Stimulated activated CD4-positive, alpha-beta T cell treated with anti-CD3 and anti-CD28 coated beads, TNF-alpha, amount 100 ng/mL, for 1 hour (primary cell): ENCODE measurements at places on chromosomes 12 and 14.

- DNase-seq = no peak
These were observed 2.4 kb downstream of the ANKRD13A start for GRCh38 chr12:110001596-110001995.

DNA sequence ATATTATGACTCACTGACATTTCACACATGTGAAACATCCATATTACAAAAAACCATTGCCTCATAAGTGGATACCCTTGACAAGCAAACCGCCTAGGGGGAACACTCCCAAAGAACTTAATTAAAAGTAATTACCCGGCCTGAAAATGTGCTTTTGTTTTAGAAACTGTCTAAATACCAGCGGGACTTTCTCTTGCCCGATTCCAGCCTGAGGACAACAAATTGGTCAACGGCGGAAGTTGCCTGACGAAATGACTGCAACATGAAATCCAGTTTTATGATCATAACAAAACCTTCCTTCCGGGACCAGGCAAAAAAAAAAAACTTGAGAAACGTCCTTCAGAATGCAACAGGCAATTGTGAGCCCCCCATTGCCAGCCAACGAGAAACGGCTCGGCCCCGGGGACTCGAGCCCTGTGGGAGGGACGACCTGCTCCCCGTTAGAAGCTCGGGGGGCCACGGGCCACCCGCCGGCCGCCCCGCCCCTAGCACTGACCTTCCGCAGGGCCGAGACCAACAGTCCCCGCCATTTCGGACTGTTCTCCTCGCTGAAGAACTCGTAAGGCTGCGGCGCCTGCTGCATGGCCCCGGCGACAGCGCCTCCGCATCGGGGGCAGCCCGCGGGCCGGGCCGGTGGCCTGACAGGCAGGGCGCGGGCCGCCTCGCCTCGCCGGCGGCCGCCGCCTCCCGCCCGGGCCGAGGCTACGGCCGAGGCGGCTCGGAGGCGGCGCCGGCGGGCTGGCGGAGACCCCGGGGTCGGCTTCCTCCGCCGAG, 490 bp downstream of the SOS2 start:
- peak; percentile 8 for DNase-seq

DNA sequence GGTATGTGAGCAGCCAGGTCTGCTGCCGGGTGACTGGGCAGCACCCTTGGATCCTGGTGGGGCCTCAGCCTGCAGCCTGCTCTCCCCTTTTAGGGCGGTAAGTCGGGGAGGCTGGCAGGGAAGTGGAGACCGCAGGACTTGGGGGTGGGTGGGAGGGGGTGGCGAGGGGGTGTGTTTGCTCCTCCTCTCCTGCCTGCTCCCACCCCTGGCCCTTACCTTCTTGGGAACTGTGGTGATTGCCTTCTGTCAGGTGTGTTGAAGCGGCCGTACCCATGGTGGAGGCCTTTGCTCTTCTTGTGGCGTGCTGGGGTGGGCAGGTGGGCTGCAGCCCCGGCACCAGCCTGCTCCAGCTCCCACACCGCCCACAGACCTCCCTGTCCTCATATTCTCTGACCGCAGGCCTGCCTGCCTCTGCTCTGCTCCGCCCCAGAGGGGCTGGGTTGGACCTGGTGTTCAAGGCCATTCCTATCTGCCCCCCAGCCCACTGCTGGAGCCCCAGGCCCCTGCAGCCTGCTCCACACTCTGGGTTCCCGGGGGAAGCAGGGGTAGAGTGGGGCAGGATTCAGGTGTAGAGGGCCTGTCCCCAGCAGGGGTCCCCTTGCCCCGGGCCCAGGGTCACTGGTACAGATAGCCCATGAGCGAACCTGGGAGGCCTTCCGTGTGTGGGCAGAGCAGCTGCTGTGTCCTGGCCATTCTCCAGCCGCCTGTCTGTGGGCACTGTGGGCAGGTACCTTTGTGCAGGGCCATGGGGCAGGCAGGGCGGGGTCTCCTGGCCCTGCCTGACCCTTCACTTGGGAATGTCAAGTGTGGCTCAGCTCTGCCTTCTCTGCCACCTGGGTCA, 5.2 kb downstream of the TEDC1 start:
- no peak for DNase-seq

DNA sequence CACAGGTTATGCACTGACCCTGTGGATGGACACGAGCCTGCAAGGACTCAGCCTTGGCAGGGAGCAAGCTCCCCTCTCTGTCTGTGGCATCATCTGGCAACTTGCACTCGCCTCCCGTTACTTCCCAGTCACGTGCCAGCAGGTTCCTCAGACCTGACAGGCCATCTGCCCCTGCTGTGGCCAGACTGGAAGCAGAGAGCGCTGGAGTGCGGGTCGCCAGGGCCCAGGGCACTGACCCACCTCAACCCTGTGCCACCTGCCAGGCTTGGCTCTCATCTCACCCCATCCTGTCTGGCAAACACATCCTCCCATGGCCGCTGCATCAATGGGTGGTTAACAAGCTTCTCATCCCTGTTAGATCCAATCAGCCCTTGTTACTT, 28.4 kb downstream of the SLC6A12 start:
- no peak for DNase-seq

- no peak for DNase-seq
These were observed 206.1 kb downstream of the PRKD1 start for GRCh38 chr14:29721586-29721985.

- DNase-seq = no peak
These were observed at the start of gene SIX4 for GRCh38 chr14:60723907-60724618. Gene SIX4 (minus strand): TSS chr14:60724351. CDS start chr14:60724074, 277 bp downstream.

GRCh38 chr12:110270125-110270962, 10.7 kb upstream of the ATP2A2 start:
- no peak for DNase-seq

- no peak for DNase-seq
These were observed 982 bp downstream of the BCL7A start for GRCh38 chr12:122022393-122023338.

DNA sequence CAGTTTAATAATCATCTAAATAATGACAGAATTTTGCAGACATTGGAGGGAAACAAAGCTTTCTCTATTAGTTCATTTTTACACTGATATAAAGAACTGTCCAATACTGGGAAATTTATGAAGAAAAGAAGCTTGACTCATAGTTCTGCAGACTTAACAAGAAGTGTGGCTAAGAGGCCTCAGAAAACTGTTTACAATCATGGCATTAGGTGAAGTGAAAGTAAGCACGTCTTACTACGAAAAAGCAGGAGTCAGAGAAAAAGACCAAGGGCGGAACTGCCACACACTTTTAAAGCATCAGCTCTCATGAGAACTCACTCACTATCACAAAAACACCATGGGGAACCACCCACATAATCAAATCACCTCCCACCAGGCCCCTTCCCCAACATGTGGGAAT, 804.4 kb downstream of the FLRT2 start:
- DNase-seq = no peak

DNA sequence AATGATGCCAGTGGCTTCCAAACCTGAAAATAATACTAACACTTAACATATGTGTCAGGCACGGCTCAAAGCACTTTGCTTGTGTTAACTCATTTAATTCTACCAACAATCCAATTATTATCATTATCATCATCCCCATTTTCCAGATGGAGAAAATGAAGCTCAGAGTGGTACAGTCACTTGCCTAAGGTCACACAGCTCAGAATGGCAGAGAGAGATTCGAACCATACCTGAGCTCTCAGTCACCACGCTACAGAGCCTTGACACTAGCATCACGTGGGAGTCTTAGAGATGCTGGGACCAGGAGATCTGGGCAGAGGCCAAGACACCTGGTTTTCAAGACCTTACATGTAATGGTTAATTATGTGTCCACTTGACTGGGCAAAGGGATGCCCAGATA, 34.2 kb downstream of the DHX37 start:
- DNase-seq = no peak

DNA sequence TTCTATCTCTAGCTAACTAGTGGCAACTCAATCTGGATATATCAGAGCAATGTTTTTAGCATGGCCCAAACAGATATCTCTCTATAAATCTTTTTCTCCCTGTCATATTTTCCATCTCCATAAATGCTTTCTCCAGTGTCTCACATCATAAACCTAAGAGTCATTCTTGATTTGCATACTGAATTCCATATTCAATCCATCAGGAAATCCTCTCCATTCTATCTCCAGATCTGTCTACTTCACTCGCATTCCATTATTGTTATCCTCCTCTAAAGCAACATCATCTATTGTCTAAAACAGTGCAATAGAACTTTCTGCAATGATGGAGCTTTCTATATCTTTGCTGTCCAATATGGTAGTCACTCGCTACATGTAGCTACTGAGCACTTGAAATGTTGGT, 45.5 kb upstream of the ERGIC2 start:
- DNase-seq = no peak

- DNase-seq = no peak
These were observed 37.0 kb upstream of the FRMD6 start for GRCh38 chr14:51614707-51615106.

- no peak for DNase-seq
These were observed 52.2 kb upstream of the CD163 start for GRCh38 chr12:7555752-7556151.

- DNase-seq = no peak
These were observed 29.0 kb downstream of the GLIPR1L2 start for GRCh38 chr12:75419841-75420240.

DNA sequence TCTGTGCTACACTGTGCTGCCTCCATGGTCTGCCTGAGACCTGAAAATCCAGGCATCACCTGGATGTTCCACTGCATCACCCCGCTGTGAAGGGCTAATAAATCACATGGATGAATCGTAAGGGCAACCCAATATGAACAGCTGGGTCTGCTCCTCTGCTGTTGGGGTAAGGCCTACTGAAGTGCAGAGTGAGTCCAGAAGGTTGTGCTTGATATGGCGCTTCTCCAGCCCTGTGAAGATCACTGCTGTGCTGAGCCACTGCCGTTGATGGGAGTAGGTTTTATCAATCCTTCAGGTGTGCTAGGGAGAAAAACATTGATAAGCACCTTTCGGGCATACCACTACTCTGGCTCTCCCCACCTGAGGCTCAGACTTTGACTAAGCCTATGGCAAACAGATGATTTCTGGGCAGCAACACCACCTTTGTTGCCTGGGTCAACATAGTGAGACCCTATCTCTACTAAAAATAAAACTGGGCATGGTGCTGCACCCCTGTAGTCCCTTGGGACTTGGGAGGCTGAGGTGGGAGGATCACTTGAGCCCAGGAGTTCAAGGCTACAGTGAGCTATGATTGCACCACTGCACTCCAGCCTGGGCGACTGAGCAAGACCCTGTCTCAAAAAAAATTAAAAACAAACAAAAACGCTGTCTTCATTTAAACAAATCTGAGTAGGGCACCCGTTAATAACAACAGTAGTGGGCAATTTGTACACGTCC, 1.7 kb downstream of the ACVRL1 start:
- no peak for DNase-seq

GRCh38 chr14:59422069-59422881, 42.9 kb downstream of the GPR135 start:
- DNase-seq = no peak

DNA sequence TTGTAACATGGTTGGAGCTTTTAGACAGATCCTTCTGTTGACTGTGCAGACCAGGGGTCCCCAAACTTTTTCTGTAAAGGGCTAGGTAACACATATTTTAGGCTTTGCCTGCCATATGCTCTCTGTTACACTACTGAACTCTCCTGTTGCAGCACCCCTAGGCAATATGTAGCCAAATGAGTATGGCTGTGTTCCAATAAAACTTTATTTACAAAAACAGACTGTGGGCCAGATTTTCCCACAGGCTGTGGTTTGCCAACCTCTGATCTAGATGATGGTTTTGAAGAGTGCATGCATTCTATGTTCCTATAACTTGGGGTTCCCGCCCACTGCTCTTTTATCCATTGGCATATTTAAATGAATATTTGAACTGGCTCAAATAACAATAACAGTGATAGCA, 180.3 kb upstream of the VASH1 start:
- no peak for DNase-seq

DNA sequence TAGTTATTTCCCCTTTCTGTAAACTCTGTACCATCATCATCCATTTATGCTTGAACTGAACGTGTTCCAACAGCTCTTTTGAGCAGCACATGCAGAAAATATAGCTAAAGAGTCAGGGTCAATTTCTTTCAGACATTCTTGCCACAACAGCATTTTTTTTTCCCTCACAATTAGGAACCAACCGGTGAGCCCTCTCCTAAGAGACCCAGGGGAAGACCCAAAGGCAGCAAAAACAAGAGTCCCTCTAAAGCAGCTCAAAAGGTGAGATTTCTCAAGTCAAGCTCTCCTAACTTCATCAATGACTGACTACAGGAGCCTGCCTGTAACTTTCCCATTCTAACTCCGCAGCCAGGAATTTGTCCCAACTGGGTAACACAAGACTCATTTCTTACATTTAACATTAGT, 3.5 kb downstream of the HMGA2 start:
- no peak for DNase-seq

DNA sequence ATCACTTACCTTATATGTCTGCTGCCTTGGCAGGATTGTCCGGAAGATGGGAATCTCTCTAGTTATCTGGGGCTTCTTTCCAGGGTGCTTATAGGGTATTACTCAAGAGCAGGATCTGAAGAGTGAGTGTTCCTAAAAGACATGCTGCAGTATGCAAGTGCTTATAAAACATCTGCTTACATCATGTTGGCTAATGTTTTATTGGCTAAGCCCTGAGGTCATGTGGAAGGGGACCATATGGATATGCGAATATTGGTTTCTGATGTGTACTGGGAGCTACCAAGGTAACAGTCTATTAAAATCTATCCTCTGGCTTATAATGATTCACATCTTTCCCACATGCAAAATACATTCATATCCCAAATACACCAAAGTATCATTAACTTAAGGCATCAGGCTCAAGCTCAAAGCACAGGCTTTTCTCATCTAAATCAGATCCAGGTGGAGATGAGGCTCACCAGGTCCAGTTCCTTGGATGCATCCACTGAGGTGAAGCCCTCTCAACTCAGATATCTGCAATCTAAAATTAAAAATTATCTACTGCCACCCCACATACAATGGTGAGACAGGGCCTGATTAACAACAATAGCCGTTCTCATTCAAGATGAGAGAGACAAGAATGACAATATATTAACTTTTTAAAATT, 29.8 kb downstream of the LRRIQ1 start:
- no peak for DNase-seq

DNA sequence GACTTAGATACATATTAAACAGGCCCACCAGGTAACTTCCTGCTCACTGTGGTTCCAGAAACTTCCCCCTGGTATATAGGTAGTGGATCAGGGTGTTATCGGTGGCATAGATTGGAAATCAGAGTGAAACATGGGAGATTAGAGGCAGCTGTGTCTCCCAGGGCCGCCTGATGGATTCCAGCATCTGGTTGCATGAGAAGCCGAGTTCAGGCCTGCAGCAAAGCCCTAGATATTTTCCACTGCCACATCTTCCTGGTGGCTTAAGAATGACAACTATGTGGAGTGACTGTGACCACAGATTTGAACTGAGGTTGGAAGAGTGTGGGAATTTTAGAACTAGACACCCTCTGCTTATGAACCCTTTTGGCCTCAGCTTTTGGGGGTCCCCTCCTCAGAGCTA, 184.8 kb upstream of the NTF3 start:
- no peak for DNase-seq

- no peak for DNase-seq
These were observed 673.9 kb downstream of the FLRT2 start for GRCh38 chr14:86203843-86204242.

DNA sequence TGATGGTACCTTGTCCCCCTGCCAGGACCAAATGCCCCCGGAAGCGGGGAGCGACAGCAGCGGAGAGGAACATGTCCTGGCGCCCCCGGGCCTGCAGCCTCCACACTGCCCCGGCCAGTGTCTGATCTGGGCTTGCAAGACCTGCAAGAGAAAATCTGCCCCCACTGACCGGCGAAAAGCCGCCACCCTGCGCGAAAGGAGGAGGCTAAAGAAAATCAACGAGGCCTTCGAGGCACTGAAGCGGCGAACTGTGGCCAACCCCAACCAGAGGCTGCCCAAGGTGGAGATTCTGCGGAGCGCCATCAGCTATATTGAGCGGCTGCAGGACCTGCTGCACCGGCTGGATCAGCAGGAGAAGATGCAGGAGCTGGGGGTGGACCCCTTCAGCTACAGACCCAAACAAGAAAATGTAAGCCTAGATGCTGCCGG, 410 bp downstream of the MYF6 start:
- DNase-seq = no peak
